ENCODE measurements at places on chromosomes 12 and 14. TPM values are rescaled to one million over a fixed set of nuclear protein-coding genes. Genes with fewer than 3 reads are reported as not detected.

Gene BCL11B
- total RNA-seq: 0.07 TPM

- DNase-seq: no peak
Observed at GRCh38 chr12:47029903-47030302, 49.5 kb upstream of the PCED1B start.

Gene SOAT2
- not detected for total RNA-seq

- DNase-seq: no peak
Observed at GRCh38 chr14:61145034-61145902, 135.9 kb downstream of the TMEM30B start.

DNA sequence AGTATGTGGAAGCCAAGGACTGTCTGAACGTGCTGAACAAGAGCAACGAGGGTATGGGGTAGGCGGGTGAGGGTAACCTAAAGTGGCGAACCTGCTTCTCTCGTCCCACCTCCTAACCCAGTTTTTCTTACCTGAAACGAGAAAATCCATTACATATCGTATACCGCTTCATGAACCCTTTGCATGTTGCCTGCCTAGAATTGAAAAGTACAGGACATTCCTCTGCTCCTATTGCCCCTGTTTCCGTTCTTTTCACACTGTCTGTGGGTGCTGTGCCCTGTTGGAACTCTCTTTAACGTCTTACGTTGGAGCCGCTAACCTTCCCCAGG, 513 bp downstream of the PFDN5 start:
- DNase-seq: no peak

Gene MUCL1
- not detected for total RNA-seq

DNA sequence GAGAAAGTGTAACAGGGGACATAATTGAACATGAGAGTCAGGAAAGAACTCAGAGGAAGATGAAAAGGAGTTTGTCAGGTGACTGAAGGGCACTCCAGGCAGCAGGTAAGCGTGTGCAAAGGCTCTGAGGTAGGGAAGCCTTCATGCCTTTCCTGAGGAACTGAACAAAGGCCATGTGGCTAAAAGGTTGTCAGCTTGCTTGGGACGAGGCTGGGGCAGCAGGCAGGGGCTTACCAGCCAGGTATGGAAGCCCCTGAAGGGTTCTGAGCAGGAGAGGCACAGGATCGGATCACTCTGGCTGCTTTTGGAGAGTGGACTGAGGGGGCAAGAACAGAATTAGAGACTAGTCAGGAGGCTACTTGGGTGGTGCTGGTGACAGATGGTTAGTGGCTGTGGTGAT, 5.2 kb downstream of the LPCAT3 start:
- DNase-seq: no peak

DNA sequence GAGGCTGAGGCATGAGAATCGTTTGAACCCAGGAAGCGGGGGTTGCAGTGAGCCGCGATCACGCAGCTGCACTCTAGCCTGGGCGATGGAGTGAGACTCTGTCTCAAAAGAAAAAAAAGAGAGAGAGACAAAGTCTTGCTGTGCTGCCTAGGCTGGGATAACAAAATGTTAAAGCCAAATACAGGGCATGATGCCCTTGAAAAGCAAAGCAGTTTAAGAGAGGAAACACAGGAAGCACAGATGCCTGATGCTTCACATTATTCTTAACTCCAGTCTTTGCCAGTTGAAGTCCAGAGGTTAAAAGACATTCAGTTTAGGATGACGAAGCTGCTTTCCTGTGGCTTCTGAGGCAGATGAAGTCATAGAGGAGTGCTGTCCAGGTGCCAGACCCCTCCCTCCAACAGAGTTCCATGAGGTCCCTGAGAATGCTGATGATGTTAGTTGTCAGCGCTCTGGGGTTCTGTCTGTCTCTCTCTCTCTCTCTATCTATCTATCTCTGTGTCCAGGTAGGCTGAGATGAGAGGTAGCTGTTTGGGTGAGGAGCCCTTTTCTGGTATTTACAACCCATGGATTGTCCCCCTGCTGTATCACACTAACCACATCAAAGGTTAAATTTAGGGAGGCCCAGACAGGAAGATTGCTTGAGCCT, 4.9 kb upstream of the MRPL52 start:
- DNase-seq: peak; percentile 89

GRCh38 chr14:93969082-93969828, 7.1 kb downstream of the ASB2 start:
- DNase-seq: no peak

DNA sequence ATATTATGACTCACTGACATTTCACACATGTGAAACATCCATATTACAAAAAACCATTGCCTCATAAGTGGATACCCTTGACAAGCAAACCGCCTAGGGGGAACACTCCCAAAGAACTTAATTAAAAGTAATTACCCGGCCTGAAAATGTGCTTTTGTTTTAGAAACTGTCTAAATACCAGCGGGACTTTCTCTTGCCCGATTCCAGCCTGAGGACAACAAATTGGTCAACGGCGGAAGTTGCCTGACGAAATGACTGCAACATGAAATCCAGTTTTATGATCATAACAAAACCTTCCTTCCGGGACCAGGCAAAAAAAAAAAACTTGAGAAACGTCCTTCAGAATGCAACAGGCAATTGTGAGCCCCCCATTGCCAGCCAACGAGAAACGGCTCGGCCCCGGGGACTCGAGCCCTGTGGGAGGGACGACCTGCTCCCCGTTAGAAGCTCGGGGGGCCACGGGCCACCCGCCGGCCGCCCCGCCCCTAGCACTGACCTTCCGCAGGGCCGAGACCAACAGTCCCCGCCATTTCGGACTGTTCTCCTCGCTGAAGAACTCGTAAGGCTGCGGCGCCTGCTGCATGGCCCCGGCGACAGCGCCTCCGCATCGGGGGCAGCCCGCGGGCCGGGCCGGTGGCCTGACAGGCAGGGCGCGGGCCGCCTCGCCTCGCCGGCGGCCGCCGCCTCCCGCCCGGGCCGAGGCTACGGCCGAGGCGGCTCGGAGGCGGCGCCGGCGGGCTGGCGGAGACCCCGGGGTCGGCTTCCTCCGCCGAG, 490 bp downstream of the SOS2 start:
- peak; percentile 75 for DNase-seq

Gene RHOJ
- total RNA-seq: 177 TPM

DNA sequence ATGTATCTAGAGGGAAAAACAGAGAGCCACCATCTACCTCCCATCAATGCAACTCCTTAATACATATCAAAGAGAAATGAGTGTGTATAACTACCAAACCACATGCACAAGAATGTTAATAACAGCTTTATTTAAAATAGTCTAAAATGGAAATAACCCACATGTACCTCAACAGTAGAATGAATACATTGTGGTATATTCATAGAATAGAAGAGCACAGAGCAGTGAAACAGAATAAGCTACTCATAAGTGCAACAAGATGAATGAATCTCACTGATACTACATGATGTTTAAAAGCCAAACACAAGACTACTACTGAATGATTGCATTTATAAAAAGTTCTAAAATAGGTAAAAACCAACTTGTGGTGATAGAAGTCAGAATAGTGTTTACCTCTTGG, 232.5 kb downstream of the BTG1 start:
- no peak for DNase-seq

Gene TAS2R42
- not detected for total RNA-seq

Gene BHLHE41
- total RNA-seq: 0.24 TPM

DNA sequence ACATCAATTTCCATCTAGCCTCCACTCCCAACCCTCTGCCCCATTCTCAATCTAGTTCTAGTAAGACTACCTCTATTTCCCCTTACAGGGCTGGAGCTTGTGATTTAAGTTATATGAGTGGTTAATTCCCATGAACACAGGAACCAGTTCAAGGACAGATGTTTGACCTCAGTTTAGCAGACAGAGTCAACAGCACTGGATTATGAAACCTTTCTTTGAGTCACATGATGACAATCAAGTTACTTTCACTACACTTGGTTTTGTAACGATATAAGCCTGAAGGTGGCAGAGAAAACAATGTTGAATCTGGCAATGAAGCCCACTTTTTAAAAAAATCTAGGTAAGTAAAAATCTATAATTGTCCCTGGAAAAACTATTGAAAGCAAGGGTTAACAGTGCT, 1646.2 kb upstream of the FLRT2 start:
- no peak for DNase-seq

- peak; percentile 93 for DNase-seq
Observed at GRCh38 chr12:92143686-92144630, 1.7 kb downstream of the BTG1 start.

Gene TMEM63C
- not detected for total RNA-seq

DNA sequence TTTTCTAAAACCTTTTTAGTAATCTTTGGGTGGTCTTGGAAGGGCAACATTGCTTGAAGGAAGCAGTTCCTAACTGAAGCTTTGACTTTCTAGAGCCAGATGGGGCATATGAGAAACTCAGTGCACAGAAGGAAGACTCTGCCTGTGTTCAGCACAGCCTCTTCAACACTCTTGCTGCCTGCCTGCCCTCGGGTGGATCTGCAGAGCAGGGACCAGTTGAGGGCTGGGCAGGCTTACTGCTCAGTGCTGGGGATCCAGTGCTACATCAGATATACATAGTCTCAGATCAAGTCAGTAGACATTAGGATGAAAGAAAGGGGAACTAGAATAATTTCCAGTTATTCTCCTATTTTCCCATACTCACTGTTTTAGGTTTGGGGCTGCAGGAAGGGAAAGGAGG, 29.5 kb upstream of the TMX1 start:
- no peak for DNase-seq

- peak; percentile 31 for DNase-seq
Observed at GRCh38 chr14:26276757-26277156, 321.1 kb downstream of the NOVA1 start.

GRCh38 chr12:109541413-109541726, 31.9 kb downstream of the MMAB start:
- no peak for DNase-seq

- DNase-seq: peak; percentile 9
Observed at GRCh38 chr14:34055157-34055950, 104.5 kb upstream of the EGLN3 start.

GRCh38 chr14:53890611-53891101, 66.0 kb downstream of the BMP4 start:
- peak; percentile 98 for DNase-seq

- no peak for DNase-seq
Observed at GRCh38 chr12:132338781-132339180, 9.4 kb upstream of the GALNT9 start.

- no peak for DNase-seq
Observed at GRCh38 chr14:65255029-65255545, 152.8 kb upstream of the MAX start.

Gene GZMB
- total RNA-seq: not detected

DNA sequence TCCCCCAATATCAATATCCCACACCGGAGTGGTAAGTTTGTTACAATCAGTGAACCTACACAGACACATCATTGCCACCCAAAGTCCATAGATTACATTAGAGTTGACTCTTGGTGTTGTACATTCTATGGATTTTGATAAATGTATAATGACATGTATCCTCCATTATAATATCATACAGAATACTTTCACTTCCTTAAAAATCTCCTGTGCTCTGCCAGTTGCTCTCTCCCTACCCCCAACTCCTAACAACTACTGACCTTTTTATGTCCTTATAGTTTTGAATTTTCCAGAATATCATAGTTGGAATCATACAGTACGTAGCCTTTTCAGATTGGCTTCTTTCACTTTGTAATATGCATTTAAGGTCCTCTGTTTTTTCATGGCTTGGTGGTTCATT, 48.4 kb downstream of the SLC4A8 start:
- no peak for DNase-seq

DNA sequence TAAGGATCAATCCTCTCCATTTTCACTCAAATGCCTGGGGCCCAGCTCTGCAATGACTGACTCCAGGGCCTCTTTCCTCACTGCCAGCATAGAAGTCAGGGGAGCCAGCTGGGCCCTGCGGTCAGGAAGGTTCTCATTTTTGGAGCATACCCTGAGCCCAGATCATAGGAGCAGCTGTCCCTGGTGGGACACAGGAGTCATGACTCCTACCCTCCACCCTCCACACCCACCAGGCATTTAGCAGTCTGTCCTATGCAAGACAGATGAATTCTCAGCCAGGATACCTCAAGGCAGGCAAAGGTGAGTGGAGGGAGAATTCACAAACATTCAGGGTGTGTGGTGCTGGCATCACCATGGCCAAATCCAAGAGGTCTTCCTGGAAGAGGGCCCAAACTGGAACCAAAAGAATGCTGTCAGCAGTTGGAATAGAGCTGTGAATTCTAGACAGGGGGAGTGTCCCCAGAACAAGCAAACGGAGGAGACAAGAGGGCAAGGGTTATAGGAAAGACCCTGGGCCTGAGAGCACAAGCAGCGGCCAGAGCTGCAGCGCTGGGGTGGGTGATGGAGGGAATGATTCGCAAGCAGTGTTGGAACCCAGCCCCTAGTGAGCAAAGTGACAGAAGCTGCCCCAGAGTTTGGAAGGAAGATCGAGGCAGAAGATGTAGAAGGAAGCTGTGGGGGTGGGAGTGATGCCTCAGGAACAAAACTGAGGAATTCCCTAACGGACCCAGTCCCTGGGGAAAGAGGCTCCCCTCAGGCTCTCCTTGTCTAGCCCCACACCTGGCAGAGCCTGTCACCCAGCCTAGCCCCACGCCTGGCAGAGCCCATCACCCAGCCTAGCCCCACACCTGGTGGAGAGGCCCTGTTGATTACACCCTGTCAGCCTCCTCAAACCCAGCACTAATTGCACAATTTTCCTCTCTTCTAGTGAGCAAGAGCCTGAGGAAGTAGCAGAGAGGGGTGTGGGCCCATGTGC, 4.5 kb upstream of the REM2 start:
- DNase-seq: no peak

GRCh38 chr12:132057691-132058090, 86.4 kb downstream of the DDX51 start:
- DNase-seq: no peak

Gene B4GALNT3
- total RNA-seq: not detected

DNA sequence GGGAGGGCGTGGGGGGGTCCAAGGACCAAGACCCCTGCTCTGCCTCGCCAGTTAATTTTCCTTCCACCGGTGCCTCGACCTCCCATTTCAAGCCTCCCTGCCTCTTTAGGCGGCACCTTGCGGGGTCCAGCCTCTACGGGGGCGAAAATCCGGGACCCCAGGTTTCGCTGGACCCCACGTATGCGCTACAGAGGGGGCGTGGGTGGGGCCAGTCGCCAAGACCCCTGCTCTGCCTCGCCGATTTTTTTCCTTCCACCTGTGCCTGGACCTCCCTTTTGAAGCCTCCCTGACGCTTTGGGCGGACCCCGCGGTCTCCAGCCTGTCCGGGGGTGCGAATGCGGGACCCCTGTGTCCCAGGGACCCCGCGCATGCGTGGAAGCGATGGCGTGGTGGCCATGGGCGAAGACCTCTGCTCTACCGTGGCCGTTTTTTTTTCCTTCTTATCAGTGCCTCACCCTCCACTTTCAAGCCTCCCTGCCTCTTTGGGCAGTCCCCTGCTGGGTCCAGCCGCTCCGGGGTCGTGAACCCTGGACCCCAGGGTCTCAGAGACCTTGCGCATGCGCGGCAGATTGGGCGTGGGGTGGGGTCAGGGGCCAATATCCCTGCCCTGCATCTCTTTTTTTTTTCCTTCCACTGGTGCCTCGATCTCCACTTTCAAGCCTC, 324.2 kb downstream of the ALG10 start:
- no peak for DNase-seq

- no peak for DNase-seq
Observed at GRCh38 chr14:98218218-98218617, 1053.8 kb downstream of the BCL11B start.

Gene HHIPL1
- total RNA-seq: 2.0 TPM

- DNase-seq: no peak
Observed at GRCh38 chr12:80791863-80792262, 75.2 kb downstream of the MYF5 start.
